ENCODE measurements at places on chromosomes 2 and 18.
A peak's percentile ranks its signal among the peaks of the same experiment; 100 is the strongest.

DNA sequence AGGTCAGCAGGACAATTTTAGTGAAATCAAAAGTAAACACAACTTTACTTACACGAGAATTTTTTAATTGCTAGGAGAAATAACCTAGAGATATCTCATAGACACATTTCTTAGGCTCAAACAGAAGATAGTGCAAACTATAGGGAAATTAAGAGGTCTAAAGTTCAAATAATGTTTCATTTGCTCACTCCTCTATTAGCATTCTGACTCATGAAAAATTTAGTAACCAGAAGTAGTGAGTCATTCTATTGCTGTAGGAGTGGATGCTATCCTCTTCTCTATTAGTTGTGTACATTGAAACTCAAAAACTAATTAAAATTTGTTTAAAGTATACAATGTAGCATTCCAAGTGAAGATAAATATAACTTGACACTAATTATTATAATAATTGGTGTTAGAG lies 908.3 kb upstream of the TMEFF2 start:
- DNase-seq: no peak

GRCh38 chr18:45993438-45993837 lies 26.3 kb upstream of the EPG5 start:
- peak; percentile 33 for DNase-seq

DNA sequence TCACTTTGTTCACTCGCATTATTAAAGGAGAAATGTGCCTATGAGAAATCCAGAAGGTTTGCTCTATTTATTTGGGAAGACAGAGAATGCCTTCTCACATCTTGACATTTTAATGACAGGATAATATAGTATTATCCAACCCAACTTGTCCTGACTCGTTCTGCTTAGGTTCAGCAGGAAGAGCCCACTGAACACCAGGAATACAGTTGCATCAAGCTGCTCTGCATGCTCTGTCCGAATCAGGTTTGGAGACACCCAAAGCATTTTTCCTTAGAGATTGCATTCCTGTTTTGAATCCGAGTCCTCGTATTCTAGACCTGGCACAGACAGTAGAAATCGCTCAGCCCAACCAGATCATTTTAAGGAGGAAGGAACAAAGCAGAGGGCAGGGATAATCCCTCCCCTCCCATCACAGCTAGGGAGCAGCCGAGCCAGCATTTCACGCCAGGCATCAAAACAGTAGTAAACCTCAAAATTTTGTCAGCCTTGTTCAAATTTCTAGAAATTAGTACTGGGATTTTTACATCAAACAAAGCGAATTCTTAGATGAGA lies 837.4 kb upstream of the ID2 start:
- DNase-seq: no peak

DNA sequence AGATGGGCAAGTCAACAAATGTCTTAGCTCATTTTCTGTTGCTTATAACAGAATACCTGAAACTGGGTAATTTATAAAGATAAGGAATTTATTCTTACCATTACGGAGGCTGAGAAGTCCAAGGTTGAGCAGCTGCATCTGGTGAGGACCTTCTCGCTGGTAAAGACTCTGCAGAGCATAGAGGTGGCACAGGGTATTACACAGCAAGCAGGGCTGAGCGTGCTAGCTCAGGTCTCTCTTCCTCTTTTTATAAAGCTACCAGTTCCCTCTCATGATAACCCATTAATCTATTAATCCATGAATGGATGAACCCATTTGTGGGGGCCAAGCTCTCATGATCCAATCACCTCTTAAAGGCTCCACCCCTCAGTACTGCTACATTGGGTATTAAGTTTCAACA lies 109.1 kb downstream of the CDK15 start:
- DNase-seq: no peak

GRCh38 chr18:35027206-35027605 lies 14.0 kb upstream of the MAPRE2 start:
- DNase-seq: no peak

DNA sequence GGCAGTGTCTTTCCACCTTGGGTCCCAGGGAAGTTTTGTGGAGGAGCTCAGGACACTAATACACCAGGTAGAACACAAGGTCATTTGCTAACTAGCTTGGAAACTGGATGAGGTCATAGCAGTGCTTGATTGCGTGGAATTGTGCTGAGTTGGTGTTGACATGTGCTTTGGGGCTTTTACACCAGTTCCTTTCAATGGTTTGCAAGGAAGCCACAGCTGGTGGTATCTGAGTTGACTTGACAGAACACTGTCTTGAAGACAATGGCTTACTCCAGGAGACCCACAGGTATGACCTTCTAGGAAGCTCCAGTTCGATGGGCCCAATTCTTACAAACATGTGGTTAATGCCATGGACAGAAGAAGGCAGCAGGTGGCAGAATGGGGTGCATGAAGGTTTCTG lies 5.9 kb downstream of the CTLA4 start:
- no peak for DNase-seq

- DNase-seq: no peak
Observed at GRCh38 chr2:215717501-215718381, 281.9 kb upstream of the FN1 start.

GRCh38 chr2:40488101-40488601 lies 36.3 kb upstream of the SLC8A1 start:
- no peak for DNase-seq

DNA sequence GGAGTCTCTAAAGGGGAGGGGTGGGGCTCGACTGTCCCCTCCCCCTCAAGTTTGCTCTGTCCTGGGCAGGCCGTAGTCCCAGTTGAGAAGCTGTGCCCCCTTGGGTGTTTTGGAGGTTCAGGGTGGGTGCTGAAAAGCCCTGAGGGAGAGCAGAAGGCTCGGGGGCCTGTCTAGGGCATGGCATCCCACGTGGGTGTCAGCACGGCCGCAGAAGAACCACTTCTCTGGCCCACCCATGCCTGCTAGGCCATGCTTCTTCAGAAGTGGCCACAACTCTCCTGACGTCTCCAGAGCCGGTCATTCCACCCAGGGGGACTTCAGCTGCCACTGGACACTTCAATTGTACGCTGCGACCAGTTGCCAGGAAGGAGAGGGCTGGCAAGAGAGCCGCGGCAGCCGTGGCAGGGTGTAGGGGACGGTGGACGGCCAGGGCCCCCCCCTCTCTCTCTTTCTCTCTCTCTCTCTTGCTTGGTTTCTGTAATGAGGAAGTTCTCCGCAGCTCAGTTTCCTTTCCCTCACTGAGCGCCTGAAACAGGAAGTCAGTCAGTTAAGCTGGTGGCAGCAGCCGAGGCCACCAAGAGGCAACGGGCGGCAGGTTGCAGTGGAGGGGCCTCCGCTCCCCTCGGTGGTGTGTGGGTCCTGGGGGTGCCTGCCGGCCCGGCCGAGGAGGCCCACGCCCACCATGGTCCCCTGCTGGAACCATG lies at the start of gene INPP5D:
INPP5D (plus strand) TSS at position 546 of the 704 bp plus-strand sequence; CDS start at position 683, 137 bp downstream.
- no peak for DNase-seq

DNA sequence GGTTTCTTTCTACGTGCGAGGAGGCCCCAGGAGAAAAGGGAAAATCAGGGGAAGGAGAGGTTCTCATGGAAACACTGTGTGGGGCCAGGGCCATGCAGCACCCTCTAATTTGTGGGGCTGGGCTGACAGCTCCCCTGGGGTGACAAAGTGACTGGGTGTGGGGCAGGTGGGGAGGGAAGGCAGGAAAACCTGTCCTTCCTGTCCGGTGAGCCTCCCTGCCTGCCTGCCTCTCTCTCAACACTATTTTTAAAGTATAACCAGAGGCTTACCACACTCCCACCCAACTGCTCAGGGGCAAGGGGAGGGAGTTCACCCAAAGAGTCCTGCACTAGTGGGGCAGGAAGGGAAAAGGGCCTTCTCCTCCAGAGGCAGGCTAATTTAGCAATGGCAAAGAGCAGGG lies 10.5 kb upstream of the EPAS1 start:
- DNase-seq: no peak

- no peak for DNase-seq
Observed at GRCh38 chr18:12819841-12820240, 64.2 kb downstream of the PTPN2 start.

GRCh38 chr2:169976335-169976851 lies 149.1 kb downstream of the UBR3 start:
- DNase-seq: no peak

DNA sequence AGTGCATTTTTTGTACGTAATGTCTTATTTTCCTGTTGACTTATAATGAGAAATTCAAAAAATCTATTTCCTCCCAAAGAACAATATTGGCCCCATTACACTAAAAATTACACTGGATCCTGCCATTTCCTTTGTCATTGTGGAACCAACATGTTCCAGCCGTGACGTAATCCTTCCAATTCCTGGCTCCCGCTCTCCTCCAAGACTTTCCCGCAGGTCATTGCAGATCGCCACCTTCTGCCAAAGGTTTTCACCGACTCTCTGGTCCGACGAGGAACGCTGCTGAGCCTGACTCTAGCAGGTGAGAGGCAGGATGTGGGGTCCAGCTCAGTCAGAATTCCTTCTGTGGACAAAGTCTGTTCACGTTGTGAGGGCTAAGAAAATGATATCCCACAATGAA lies 38.0 kb downstream of the PTGR3 start:
- no peak for DNase-seq

DNA sequence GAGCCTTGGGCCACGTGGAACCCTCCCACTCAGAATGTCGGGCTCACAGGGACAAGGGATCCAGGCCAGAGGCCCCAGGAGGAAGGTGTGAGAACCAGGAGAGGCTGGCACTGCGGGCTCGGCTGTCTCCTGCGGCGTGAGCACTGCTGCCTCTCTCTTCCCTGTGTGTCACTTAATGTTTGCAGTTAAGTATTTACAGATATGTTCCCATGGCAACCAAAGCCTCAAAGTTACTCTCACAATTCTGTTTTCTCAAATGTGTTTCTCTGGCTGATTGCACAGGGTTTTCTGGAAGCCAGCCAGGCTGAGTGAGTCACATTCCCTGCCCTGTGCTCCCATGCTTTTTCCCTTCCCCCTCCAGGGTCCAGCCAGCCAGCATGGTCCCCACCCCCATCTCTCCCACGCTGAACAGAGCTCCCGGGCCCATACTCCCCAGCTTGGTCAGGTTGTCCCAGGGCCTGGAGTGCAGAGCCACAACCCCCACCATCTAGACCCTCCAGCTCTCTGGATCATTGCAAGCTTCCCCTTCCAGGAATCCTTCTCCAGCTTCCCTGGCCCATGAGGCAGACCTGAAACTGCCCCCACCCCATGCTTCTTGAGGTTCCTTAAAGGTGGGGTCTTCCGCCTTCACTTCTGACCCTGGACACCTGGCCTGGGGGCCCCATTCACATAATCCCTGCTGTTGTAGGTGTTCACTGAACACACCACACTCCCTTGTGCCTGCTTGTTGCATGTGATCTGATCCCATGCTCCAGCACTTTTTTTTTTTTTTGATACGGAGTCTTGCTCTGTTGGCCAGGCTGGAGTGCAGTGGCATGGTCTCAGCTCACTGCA lies 265.9 kb downstream of the CELF4 start:
- DNase-seq: peak; percentile 81

DNA sequence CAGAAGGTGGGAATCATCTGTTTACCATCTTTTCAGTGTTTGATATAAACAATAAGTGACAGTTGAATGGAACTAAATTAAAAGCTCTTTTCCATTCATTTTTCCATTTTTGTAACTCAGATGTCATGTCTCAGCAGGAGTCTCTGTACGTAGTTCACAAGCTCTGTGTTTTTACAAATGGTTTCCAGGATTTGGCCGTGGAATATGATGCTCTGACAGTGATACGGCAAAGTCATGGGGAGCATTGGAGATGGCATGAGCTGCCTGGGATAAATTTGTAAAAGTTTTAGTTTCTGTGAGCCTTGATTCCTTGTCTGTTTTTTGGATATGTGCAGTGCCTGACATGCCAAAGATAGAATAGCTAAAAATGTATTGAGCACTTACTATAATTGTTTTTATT lies 168.1 kb upstream of the SESTD1 start:
- DNase-seq: no peak

DNA sequence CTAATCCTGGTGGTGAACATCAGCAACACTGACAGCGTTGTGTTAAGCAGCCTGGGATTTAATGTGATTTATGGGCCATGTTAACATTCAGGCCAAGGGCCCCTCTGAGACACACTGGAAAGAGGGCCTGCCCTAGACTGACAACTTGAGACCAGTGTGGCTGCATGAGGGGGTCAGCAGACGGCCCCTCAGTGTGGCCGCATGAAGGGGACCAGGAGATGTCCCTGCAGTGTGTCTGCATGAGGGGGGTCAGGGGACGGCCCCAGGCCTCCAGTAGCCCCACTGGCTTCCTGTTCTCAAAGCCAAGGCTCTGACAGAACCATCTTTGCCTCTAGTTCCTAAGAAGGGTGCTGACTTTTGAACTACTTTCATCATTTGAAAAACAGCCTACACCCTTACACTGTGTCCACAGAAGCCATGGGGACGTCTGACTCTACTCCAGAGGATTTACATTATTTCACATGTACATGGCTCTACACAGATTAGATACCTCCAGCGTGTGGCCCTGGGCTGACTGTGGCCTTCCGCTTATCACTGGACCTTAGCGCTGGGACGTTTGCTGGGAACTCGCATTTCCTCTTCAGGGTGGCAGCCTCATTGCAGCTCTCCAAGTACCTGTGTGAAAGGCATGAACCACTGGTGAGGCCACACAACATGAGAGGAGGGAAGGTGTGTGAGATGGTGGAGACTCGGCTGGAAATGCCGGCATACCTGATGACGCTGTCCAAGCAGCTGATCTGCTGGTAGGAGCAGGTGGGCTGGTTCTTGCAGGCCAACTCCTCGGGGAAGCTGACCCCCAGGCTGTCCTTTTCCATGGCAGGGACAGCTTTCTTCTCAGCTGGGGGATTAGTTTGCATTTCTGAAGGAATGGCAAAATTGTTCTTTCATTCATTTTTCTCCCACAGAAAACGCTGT lies 18.2 kb upstream of the HES6 start:
- no peak for DNase-seq

- DNase-seq: no peak
Observed at GRCh38 chr2:112156152-112156986, 18.2 kb downstream of the FBLN7 start.
